Activated effector memory CD4-positive, alpha-beta T cell treated with anti-CD3 and anti-CD28 coated beads, Interleukin-2, amount 50 U/mL, for 16 hours (primary cell): ENCODE measurements at places on chromosomes 6 and 20.

DNA sequence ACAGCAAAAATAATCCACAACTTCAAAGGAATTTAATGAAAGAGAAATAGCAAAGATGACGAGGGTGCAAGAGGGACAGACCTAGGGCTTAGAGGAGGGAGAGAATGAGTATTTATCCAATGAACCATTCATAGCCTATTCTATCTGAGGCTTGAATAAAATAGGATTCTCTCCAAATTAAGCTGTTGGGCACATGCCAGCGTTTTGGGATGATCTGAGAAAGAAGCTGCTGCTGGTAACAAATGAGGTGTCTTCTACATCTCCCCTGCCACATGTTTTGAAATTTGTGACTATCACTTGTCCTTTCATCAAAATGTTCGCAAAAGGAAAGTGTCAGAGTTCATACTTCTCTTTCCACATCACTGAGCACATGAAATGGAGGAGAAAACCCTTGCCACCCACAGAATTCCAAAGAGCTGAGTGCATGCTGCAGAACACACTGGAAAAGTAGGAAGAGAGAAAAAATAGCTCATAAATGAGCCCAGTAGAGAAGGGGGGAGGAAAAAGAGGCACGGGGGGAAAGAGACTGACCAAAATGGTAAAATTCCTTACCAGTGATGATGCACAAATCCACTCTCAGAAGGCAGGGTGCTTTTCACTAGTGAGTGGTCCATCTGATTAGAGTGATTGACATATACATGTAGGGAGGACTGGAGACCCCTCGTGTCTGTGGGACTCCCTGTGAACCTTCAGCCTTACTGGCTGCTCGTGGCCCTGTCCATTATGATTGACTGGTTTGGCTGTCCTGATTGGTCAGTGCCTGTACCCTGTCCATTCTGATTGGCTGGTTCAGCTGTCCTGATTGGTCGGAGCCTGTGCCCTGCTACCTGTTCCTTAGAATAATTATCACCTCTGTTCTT, 180.5 kb downstream of the OGFRL1 start:
- DNase-seq, result no peak

GRCh38 chr20:41081276-41081814, 52.7 kb downstream of the TOP1 start:
- DNase-seq, result no peak

GRCh38 chr6:135382182-135382628, 115.3 kb downstream of the AHI1 start:
- DNase-seq, result no peak

DNA sequence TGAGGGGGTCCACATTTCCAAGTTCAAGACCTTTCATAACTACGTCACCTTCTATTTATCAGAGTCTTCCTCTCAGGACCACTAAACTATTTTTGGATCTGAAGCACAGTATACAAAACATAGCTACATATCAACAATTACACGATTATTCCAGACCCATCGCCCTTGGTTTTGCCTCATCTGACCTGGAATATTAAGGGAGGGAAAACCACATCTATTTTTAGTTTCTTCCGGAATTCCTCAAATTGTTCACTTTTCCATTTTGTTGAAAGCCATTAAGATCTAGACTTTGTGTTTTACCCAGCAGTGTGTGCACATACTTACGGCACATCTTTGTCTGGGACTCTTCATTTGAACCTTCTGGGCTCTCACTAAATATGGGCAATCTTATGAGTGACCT, 12.0 kb upstream of the ADGRF5 start:
- no peak for DNase-seq

DNA sequence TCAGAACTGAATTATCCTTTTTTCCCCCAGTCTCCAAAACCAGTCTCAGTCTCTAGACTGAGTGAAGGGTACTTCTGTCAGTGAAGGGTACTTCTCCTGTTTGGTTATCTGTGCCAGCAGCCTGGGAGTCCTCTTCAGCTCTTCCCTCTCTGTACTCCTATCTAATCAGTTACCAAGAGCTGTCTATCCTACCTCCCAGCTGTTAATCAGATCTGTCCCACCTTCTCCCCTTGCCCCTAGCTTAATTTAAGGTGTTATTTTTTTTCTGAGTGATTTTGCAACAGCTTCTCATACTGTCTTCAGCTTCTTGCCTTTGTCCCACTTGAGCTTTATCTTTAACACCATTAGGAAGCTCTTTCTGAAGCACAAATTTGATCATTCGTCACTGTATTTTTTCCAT, 491.9 kb upstream of the SOX4 start:
- no peak for DNase-seq

- DNase-seq, result no peak
Observed at GRCh38 chr6:97626671-97627441, 343.8 kb upstream of the MMS22L start.

DNA sequence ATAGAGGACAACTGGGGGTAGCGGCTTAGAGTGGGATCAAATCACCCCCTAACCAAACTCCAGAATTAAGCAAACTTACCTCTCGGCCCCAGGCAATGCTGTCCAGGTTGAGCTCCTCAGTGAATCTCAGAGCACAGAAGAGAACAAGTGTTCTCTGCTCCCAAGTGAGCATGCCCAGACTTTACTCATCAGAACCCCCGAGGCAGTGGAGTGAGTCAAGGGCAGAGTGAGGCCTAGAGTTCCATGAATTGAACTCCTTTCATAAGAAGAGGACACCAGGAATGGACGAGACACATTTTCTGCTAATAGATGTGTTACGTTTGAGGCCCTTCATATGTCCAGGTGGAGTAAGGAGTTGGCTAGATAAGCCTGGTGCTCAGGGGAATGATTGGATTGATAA, 134.0 kb upstream of the DTNBP1 start:
- no peak for DNase-seq
